ENCODE measurements at places on chromosomes 2 and 18.

DNA sequence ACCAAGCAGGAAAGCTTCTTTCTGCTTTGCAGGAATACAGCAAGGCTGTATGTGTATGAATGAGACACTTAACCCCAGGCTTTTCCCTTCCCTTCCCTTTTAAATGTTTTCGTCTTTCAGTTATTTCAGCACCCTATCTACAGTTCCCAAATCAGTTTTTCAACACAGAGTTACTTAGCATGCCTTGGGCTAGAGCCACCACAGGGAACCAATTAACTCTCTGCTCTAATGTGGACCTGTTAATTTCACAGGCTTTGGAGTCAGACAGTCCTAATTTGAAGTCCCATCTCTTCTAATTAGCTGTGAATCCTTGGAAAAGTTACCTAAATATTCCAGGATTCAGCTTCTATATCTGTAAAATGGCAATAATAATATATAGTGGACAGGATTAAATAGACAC is 89.2 kb upstream of the REG3A start:
- DNase-seq = no peak

- no peak for DNase-seq
Measured at GRCh38 chr2:36456227-36457175, 100.9 kb downstream of the CRIM1 start.

DNA sequence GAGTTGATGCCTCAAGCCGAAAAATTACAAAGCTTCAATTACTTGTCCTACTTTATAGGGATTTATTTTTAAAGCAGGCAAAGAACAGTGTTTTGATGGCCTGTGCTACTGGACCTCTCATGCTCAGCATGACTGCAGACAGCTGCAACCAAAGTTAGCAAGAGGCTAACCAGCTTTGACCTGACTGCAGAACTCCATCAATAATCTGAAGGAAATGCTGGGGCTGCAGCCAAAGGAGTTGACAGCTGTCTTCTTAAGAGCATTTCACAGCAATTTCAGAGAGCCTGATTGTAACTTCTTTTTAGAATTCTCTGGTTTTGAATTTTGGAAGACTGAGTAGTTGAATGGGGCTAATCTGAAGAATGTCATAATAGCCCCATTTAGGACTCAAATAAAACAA is 46.5 kb upstream of the SESTD1 start:
- DNase-seq = no peak

- no peak for DNase-seq
Measured at GRCh38 chr2:10912796-10913455, 1.2 kb downstream of the KCNF1 start.

GRCh38 chr18:74367905-74368304 is 52.3 kb downstream of the C18orf63 start:
- no peak for DNase-seq

GRCh38 chr2:207184348-207184747 is 18.6 kb upstream of the KLF7 start:
- no peak for DNase-seq

DNA sequence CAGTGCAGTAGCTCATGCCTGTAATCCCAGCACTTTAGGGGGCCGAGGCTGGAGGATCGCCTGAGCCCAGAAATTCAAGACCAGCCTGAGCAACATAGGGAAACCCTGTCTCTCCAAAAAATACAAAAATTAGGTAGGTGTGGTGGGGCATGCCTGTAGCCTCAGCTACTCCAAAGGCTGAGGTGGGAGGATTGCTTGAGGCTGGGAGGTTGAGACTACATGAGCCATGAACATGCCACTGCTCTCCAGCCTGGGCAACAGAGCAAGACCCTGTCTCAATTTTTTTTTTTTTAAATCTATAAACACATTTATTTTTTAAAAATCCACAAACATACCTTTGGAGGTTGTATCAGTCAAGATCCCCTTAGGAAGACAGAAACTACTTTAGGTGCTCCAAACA is 326.3 kb downstream of the EPHA4 start:
- no peak for DNase-seq

DNA sequence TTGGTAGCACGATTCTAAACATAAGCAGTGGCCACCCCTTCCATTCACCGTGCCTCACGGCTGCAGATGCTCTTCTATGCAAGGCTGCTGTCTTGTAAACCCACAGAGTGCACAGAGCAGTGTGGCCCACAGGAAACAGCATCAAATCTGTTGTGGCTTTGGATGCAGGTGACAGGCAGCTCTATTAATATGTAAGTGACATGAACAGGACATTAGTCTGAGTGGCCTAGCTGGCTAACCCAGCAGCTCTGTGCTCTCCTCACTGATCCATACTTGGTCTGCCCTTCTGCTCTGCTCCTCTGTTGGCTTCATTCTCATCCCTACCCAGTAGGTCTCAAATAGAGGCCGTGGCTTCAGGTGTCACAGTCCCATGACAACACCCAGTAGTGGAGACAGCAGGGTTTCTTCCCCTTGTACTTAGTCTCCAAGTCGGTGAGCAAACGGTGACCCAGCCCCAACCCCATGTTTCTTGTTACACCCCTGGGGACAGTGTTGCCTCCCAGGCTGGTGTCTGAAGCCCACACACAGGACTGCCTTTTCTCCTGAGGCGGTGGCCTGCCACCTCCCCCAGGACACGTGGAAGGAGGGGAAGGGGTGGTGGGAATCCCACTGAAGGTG is 5.8 kb downstream of the SH3RF3 start:
- DNase-seq = no peak

- peak; percentile 92 for DNase-seq
Measured at GRCh38 chr2:95345563-95346230, 48.5 kb downstream of the KCNIP3 start.
